ENCODE measurements at places on chromosomes 5 and 9.
A peak's percentile ranks its signal among the peaks of the same experiment; 100 is the strongest.

GRCh38 chr9:98567540-98568233 lies 141.0 kb downstream of the GABBR2 start:
- DNase-seq, result no peak

DNA sequence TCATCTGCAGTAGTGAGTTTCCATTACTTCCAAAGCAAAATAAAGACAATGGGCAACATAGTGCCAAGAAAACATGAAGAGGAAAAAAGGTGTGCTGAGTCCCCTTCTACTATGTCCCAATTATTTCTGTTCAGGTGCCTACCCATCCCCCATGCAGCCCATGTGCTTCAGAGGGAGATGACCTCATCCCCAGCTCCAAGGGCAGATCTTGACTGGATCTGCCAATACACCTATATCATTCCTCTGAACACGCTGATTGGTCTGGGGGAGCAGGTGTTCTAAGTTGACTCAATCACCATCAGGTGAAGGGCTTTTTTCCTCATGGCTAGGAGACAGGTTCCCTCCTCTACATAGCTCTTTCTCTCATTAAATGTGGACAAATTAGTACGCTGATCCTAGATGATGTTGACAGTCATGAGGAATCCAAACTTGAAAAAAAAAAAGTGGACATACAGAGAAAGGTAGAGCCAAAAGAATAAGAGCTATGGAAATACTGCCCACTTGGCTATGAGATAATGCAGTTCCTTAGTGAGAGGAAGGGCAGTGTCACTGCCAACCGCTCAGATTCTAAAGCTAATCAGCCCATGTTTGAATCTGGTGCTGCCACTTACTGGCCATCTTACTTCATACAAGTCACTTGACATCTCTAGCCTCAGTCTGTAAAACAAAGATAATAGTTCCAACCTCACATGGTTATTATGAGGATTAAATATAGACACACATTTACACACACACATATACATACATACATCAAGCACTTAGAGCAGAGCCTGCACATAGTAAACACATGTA lies 23.1 kb downstream of the PRELID2 start:
- DNase-seq, result peak; percentile 49

DNA sequence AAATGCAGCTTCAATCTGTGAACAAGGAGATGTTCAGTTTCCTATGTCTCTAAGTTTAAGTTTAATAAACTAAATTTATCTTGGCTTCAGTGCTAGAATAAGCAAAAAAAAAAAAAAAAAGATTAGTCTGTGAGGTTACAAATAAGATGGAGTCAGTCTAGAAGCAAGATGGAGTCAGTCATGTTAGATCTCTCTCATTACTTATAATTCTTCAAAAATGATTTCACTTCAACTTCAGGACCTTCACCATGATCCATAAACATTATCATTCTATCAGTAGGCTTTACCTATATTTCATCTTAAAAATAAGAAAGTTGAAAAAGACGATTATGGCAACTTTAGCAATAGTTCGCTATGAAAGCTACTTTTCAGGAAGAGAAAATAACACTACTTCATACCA lies 30.2 kb upstream of the TMC1 start:
- DNase-seq, result no peak

DNA sequence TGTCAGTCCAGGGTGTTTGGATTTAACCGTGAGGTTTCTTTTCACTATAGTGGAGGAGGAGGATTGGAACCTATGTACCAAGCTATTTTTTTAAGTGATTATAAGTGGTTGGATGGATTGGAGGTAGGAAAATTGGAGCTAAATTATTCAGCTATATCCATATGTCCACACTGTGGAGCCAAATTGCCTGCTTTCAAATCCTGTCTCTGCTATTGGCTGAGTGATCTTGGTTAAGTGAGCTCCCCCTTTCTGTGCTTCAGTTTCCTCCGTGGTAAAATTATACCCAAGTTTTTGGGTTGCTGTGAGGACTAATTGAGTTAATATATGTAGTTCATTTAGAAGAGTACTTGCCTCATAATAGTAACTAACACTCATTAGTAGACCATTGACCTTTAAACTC lies 2.5 kb downstream of the CENPP start:
- DNase-seq, result peak; percentile 48

- DNase-seq, result no peak
Measured at GRCh38 chr5:42665857-42666256, 90.8 kb upstream of the CCDC152 start.

- peak; percentile 2 for DNase-seq
Measured at GRCh38 chr5:112239996-112240395, 179.1 kb downstream of the EPB41L4A start.

DNA sequence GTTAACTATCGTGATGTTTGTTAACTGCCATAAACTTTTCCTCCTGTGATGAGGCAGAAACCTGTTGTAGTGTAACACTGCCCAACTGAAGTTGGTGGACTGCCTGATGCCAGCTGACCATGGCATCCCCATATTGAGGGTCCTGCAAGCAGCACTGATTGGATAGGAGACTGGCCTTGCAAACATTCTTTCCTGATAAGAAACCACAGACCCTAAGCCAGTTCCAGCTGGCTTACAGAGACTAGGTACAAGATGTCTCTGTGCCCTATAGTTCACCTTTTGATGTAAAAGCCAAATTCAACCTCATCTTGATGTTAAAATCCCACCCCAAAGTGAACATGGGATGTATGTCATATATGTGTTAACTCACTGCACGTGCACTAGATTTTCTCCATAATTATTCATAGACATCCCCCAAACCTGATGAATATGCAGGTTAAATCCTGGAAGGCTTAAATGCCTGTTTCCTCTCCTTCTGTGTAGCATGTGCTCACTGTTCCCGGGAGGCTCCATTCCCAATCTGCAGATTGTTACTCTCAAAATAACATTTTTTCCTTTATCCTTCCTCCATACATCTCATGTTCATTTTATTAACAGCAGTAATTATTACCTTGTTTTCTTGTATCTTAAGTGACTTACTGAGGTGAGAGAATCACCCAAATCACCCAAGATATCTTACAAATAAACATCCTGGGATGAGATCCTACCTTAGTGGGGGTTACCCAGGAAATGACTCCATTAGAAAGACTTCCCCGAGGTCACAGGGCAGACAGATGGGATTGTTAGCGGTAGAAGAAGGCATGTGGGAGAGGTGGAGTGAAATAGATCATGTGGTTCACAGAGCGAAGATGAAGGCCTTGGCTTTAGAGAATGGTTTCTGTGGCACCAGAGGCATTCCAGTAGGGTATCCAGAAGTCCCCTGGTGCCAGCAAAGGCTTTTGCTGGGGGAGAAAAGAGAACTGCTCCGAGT lies 566.7 kb downstream of the CCDC171 start:
- peak; percentile 93 for DNase-seq

- no peak for DNase-seq
Measured at GRCh38 chr9:40928803-40929487, 199.5 kb downstream of the FOXD4L6 start.

DNA sequence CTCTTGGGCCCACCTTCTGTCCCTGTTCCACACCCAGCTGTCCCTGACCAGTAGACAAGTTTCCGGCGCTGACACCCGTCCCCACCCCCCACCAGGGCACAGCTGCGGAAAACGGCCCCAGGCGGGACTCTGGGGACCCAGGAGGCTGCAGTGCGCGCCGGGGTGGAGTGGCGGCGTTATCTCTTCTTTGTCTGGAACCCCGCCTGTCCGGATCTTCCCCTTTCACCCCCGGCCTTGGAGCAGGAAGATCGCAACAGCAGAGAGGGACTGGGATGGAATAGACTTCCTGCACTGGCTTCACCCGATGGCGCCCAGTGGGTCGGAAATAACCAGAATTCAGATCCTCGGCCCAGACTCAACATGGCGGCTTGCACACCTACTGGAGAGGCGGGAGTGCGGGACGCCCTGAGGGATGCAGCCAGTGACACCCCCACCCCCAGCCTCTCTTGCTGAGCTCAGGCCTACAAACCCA lies 4.7 kb downstream of the PAX5 start:
- DNase-seq, result no peak
